Hepatic stellate cell (primary cell): ENCODE measurements at places on chromosomes 4 and X.

DNA sequence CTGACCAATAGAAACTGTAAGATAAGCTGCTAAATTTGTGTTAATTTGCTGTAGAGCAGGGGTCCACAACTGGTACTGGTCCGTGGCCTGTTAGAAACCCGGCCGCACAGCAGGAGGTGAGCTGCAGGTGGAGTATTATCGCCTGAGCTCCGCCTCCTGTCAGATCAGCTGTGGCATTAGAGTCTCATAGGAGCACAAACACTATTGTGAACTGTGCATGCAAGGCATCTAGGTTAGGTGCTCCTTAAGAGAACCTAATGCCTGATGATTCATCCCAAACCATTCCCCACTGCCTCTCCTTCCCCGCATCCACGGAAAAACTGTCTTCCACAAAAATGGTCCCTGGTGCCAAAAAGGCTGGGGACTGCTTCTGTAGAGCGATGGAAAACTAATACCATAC is 19.7 kb downstream of the FBXW7 start:
- no peak for DNase-seq

GRCh38 chr4:152556834-152557233 is 20.9 kb upstream of the FBXW7 start:
- DNase-seq: no peak

- DNase-seq: no peak
Observed at GRCh38 chr4:7074426-7074825, 6.6 kb upstream of the GRPEL1 start.

DNA sequence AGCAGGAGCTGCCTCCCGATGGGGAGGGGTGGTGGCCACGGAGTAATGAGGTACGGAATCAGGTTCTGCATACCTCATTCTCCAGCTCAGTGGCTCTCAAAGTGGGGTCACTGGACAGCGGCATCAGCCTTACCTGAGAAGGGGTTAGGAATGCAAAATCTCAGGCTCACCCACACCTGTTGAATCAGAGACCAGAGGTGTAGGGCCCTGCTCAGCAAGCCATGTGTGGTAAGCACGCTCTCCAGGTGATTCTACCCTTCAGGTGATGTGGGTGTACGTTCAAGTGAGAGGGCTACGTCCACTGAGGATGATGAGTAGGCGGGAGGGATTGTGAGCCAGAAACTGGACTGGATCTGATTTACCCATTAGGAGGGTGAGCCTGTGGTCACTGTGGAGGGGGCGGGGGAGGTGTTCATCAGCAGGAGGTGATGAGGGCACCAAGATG is 65.8 kb downstream of the ANAPC4 start:
- no peak for DNase-seq

DNA sequence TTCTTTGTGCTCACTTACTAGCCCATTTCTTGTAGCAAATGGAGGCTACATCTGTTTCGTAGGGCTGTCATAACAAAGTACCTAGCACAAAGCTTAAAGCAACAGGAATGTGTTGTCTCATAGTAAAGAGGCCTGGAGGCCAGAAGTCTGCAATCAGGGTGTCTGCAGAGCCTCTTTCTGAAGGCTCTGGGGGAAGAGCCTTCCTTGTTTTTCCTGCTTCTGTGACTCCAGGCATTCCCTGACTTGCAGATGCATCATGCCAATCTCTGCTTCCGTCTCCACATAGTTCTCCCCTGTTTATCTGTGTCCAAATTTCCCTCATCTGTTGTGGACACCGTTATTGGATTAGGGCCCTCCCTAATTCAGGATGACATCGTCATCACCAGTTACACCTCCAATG is 67.1 kb downstream of the SHROOM2 start:
- DNase-seq: no peak

GRCh38 chrX:1534301-1535168 is 2.5 kb downstream of the P2RY8 start:
- no peak for DNase-seq

GRCh38 chr4:136395212-136395722 is 1137.0 kb downstream of the PCDH18 start:
- DNase-seq: no peak

GRCh38 chr4:20403290-20403689 is 151.6 kb downstream of the SLIT2 start:
- no peak for DNase-seq

- DNase-seq: peak; percentile 49
Observed at GRCh38 chr4:183876268-183876934, 28.7 kb upstream of the STOX2 start.

DNA sequence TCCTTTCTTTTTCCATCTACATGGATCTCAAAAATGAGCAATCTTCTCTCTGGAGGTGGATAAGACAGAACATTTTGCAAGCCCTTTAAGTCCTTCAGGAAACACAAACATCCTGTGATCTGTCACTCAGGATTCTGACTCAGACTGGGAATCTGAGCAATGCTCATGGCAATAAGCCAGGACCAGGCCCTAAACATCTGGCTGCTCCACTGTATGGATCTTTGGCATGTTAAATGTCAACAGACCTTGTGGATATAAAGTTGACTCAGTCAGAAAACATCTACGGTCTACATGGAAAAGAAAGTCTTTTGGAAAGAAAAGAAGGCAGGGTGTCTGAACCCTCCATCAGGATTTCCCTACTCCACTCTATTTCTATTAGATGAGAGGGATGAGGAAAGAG is 17.8 kb upstream of the CHIC2 start:
- peak; percentile 76 for DNase-seq

DNA sequence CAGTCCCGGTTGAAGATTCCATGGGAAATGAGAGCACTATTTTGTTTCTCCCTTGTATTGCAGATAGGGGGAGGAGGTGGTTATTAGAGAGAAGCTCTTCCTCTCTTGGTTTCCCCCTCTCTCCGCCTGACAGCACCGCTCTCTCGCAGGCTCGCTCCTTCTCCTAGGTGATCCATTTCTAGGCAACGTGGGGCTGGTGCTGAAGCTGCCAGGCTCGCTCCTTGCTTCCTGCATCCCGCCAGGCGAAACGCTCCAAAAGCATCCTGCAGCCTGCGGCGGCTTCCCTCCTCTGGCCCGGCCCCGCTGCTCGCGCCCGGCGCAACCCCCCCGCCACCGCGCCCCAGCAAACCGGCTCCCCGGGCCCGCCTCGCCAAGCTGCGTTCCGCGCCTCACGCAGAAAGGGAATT is at the start of gene GRID2:
Gene GRID2 (plus strand): TSS at position 346 of the 407 bp plus-strand sequence.
- peak; percentile 32 for DNase-seq

GRCh38 chr4:147056940-147057610 is 111.4 kb upstream of the TTC29 start:
- DNase-seq: no peak

GRCh38 chr4:142824368-142824767 is 21.7 kb downstream of the INPP4B start:
- DNase-seq: peak; percentile 11

- DNase-seq: peak; percentile 47
Observed at GRCh38 chrX:71301195-71301924, at the start of gene ITGB1BP2. Gene ITGB1BP2 (plus strand): TSS chrX:71301750. CDS start chrX:71301807, 57 bp downstream.

GRCh38 chr4:182286931-182287330 is 43.7 kb downstream of the TENM3 start:
- DNase-seq: no peak

DNA sequence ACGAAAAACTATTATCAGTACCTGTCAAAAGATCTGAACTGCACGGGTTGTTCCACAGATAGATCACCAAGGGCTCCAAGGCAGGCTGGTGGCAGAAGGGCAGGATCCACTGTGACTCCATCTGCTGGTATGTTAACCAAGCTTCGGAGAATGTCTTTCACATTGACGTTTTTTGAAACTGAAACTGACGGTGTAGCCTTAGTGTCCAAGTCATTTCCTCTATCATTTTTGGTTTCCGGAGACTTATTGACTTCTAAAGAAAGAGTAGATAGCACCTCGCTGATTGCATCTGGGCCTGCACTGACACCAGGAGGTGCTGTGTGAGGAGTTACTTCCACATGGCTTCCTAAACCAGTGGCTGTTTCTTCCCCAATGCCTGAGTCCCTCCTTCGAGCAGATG is 186.9 kb downstream of the LRBA start:
- DNase-seq: no peak

- DNase-seq: no peak
Observed at GRCh38 chrX:10370976-10371375, 214.2 kb downstream of the CLCN4 start.

- DNase-seq: peak; percentile 46
Observed at GRCh38 chr4:145179281-145179860, 1.0 kb downstream of the OTUD4 start.

- no peak for DNase-seq
Observed at GRCh38 chr4:9924750-9925149, 96.5 kb downstream of the SLC2A9 start.

- DNase-seq: no peak
Observed at GRCh38 chrX:11756354-11757318, 1.4 kb upstream of the MSL3 start.

- DNase-seq: no peak
Observed at GRCh38 chr4:98170035-98170434, 26.8 kb upstream of the STPG2 start.

GRCh38 chr4:110059556-110060191 is 138.7 kb downstream of the ELOVL6 start:
- DNase-seq: no peak

- no peak for DNase-seq
Observed at GRCh38 chrX:30196322-30196721, 19.0 kb upstream of the MAGEB2 start.

GRCh38 chr4:14716691-14717090 is 285.6 kb upstream of the CPEB2 start:
- DNase-seq: no peak

- DNase-seq: no peak
Observed at GRCh38 chr4:6280365-6280996, 10.8 kb downstream of the WFS1 start.

DNA sequence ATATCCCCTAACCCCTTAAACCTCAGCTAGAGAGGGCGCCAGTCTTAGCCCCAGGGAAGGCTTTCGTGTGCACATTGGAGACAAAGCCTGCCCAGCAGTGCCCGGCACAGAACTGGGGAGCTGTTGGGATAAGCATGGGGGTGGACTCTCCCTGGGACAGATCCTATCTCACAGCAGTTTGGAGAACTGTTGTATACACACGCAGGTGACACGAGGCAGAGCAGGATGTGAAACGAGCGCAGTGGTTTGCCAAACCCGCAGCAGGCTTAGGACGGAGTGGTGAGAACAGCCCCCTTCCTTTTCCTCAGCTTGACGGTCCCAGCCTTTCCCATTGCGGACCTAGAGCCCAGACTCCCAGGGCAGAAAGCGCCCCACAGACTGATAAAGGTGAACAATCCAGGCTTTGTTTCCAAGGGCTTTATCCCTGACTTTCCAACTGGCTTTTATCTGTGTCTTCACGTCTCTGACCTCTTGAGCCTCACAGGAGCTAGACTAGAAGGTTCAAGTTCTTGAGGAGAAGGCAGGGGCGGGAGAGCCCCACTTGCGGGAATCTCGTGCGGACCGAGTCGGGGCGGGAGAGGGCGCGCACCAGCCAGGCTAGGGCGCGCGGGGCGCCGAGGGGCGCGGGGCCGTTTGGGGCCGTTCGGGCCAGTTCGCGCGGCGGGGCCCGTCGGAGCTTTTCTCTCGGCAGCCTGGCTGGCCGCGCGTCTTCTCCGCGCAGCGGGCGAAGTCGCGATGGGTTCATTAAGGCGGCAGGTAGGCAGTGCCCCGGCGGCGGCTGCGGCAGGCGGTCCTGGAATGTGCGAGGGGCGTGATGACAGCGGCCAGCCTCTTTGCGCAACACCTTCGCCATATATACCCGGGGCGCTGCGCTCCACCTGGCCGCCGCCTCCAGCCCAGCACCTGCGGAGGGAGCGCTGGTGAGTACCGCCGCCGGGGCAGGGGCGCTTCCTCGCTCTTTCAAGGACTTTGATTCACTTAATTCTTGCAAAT is at the start of gene SLC34A2:
Gene SLC34A2 (plus strand): TSS at position 881 of the 993 bp plus-strand sequence. CDS start 6,650 bp downstream, outside the sequence.
- DNase-seq: no peak

GRCh38 chr4:6732441-6733357 is 16.7 kb downstream of the BLOC1S4 start:
- DNase-seq: peak; percentile 83

GRCh38 chr4:102404431-102404969 is 59.2 kb upstream of the SLC39A8 start:
- DNase-seq: no peak

DNA sequence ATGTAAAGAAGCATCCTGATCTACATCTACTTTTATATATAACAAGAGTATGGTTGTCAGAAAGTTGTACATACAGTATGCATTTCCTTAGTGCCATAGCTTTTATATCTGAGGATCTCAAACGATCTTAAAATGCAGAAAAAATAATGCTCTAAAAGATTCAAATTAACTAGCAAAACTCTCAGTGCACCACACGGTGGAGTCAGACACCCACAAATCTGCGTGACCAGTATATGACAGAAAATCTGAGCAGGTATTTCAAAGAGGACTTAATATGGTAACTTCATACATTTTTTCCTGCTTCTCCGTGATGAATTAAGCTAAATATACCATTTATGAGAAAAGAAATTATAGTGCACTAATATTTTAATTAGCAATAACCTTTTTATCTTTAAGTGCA is 803.0 kb downstream of the DMD start:
- no peak for DNase-seq

DNA sequence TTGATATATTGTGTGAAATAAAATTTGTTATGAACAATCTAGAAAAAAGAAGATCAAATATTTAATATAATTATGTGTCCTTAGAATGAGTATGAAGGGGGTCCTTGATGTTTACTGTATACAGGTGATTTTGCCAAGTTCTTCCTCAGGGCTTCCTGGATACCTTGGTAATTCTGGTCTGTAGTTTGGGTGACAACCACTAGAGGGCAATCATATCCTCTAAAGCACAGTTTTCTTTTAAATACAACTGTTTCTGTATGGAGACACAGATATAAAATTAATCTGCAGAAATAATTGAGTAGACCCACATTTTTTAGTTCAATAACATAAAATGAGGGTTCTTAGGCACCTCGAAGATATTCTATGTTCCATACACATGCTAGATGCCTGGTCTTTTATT is 157.7 kb downstream of the SPANXN1 start:
- peak; percentile 5 for DNase-seq

- no peak for DNase-seq
Observed at GRCh38 chr4:184715526-184715925, 18.4 kb downstream of the CENPU start.

- DNase-seq: no peak
Observed at GRCh38 chr4:30460818-30461217, 259.4 kb upstream of the PCDH7 start.

DNA sequence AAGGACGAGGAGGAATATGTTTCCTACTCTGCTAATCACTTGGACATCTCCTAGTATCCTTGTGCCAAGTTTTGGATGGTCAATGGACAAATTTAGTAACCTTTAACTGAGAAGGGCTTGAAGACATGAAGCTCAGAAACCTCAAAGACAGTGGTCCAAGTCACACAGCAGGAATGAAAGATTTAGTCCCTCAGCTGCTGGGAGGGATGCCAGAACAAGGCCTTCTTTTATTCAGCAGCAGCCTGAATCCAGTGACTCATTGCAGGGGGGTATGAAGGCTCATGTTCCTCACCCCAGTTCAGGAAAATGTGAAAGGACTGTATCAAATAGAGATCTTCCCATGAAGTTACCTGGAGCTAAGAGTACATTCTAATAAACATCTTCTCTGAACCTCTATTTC is 214.9 kb upstream of the UGT8 start:
- DNase-seq: peak; percentile 38

DNA sequence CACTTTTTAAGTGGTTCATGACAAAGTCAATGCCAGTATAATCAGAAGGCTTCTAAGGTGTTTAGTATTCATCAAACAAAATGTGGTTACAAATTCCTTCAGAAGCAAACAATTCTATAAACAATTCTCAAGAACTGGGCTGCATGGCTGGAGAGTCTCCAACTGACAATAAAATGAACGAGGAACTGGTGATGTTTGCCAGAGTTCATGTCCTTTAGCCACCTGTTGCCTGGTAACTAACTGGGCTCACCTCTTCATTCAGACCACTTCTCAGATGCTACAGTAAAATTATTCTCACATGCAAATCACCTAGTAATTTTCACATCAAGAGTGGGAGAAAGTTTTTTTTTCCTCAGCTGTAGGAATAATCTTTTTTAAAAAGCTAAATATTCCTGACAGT is 53.3 kb downstream of the CAMK2D start:
- no peak for DNase-seq
